ENCODE measurements at places on chromosomes 2 and 18. TPM values are rescaled to one million over a fixed set of nuclear protein-coding genes. Genes with fewer than 3 reads are reported as not detected.

Gene CCDC148
- 9.8 TPM for total RNA-seq

Gene PLEKHA3
- total RNA-seq, result 12.0 TPM

DNA sequence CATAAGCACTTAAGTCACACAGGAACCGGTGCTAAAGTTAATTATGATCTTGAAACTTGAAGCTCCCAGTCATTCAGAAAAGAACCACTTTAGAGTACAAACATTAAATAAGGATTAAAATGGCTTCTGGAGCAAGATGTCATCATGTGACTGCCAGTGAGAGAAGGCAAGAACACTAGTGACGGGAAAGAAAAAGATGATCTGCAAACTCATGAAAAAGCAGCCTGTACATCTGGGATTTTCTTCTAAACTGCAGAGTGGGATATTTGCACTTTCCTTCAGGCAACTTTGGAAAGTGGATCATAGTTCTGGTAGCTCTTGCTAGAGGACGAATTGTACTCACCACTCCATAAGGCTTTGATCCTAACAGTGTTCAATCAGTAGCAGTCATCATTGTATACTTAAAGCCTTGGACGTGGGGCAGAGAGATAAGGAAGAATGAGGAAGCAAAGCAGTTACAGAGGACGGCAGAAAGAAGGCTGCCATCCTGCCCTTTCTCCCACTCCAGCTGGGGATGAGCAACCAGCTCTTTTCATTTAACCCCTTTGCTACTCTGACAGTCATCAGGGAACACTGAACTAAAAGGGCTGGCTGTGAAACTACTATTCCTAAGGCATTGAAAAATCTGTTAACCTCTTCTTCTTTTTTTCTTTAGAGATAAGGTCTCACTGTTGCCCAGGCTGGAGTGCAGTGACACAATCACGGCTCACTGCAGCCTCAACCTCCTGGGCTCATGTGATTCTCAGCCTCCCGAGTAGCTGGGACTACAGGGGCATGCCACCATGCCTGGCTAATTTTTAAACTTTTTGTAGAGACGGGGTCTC lies 18.1 kb downstream of the ABHD3 start:
- no peak for DNase-seq

DNA sequence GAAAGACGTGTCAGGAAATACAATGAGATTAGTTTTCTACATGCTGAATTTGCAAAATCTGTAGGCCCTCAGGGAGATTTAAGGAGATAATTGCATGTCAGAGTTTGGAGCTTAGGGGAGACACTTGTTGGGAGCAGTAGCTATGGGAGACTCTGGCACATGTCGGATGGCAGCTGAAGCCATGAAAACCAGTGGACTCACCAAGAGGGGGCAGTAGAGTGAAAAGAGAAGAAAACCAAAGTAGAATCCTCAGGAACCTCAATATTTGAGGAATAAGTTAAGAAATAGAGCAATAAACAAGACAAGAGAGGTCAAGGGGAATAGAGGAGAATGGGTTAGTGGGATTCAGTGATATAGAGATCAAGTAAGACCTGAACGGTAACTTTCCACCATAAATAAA lies 24.8 kb downstream of the RUFY4 start:
- DNase-seq, result no peak

GRCh38 chr2:239337122-239337876 lies 63.5 kb downstream of the HDAC4 start:
- DNase-seq, result no peak

DNA sequence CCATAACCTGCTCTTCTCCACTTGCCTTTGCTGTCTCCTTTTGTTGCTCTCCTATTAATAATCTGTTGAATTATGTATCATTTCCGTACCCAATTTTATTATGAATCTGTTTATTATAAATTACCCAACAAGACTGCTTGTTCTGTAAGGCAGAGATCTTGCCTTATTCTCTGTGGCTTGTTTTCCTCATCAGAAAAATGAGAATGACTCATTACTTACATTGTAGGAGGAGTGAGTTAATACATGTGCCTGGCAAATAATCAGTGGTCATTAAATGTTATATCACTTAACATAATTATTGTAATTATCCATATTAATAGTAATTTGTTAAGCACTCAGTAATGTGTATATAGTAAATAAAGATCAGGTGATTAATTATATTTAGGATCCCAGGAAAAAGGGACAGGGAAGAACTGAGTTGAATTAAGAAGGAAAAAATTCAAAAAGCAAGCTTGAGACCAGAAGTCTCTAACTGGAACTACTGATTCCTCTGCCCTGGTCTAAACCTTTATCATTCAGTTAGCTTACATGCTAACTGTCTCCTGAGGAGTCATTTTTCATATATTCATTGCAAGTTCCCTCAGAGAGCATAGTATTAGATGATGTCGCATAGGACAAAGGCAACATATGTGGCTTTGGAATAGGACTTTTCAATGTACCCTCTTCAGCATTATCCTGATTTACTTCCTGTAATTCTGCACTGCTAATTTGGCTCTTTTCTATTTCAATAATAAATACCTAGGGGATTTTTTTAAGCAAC lies 335.7 kb downstream of the GALNT13 start:
- no peak for DNase-seq

DNA sequence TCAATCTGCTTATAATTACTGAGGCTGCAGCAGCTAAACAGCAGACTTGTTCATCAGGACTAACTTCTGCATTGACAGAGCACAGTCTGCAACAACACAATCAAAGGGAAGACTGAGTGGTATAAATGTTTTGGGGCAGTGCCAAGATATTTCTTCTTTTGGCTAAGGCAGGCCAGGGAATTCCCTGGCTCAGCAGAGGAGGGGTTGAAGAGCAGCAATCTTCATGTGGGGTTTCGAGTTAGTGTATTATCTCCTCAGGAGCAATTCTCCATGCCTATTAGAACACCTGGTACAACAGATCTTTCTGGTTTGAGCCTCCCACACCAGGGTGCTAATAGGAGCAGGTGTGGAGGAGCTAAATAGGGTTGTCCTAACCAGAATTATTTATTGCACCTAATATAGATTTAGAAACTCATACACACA lies 103.0 kb upstream of the STK17B start:
- no peak for DNase-seq

DNA sequence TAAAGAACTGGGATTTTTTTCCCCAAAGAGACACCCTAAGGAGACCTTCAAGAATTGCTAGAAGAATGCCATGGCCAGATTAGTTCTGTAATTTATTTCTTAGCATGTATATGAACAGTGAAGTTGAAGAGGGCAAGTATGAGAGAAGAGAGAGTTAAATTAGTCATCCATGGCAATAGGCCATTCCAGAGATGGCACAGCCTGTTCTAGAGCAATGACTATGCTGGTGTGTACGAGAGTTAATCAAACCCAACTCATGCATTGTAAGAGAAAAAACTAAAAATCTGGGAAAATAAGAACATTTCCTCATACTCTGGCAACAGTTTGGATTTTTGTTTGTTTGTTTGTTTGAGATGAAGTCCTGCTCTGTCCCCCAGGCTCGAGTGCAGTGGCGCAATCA lies 112.1 kb upstream of the PIK3C3 start:
- no peak for DNase-seq

- no peak for DNase-seq
These were observed 779 bp downstream of the MALL start for GRCh38 chr2:110114831-110115255.

Gene PAIP2B
- 13.0 TPM for total RNA-seq

GRCh38 chr18:5817816-5818215 lies 77.5 kb downstream of the TMEM200C start:
- no peak for DNase-seq

GRCh38 chr2:127143841-127144782 lies 37.2 kb upstream of the BIN1 start:
- no peak for DNase-seq

- no peak for DNase-seq
These were observed 14.3 kb downstream of the GPR35 start for GRCh38 chr2:240639566-240639965.

GRCh38 chr2:120899771-120900170 lies 164.1 kb downstream of the GLI2 start:
- no peak for DNase-seq

Gene MALT1
- 26.9 TPM for total RNA-seq

GRCh38 chr2:8606226-8606625 lies 75.6 kb upstream of the ID2 start:
- no peak for DNase-seq

GRCh38 chr2:168002021-168002553 lies 245.3 kb downstream of the STK39 start:
- DNase-seq, result no peak

DNA sequence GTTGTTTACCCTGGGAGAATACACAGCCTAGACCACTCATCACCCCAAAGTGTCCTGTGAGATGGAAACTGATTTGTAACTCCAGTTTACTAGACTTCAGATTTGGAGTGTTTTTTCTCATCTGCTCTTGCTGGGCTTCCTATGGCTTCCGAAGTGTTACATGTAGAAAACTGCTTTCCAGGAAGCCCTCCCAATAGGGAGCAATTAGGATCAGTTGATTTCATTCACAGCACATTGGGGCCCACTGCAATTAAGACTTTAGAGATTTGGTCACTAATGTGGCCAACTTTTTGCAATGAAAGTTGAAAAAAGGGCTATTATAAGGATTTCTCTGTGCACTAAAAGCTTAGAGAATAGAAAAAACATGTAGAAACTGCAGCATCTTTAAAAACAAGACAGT lies 656.6 kb upstream of the CHAC2 start:
- no peak for DNase-seq

- no peak for DNase-seq
These were observed 45.7 kb downstream of the RALB start for GRCh38 chr2:120298173-120298835.

Gene RMDN2
- total RNA-seq, result 11.5 TPM

- no peak for DNase-seq
These were observed 16.4 kb downstream of the FAP start for GRCh38 chr2:162226836-162227235.

Gene IL1RL2
- total RNA-seq, result 2.3 TPM

DNA sequence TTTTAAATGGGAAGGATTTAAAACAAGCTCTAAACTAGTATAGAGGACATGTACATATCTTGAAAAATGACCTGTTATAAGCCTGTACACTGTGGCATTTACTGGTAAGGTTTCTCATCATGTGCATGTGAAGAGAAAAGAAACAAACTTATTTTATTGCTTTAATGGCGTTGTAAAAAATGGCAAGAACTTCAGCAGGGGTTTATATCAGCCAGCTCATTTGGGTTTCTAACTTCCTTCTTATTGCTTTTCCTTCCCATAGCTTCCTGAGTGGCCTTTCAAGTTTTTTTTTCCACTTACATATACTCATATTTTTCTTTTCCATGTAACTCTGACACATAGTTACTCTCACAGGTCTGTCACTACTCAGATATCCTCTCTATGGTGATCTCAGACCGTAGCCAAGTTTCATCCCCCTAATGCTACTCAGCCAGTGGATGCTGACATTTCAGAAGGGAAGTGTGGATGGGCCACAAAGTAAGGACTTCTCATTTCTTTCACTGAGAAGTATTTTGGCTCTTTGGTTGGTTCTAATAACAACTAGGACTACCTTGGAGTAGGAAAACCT lies 198.2 kb downstream of the PARD3B start:
- DNase-seq, result no peak

GRCh38 chr2:72057308-72057707 lies 90.4 kb downstream of the CYP26B1 start:
- DNase-seq, result no peak

Gene RNF138
- total RNA-seq, result 14.1 TPM

Gene PDE1A
- total RNA-seq, result 7.9 TPM

Gene ACVR1
- 32.8 TPM for total RNA-seq

Gene AAK1
- 54.0 TPM for total RNA-seq

GRCh38 chr18:26574958-26575864 lies 26.9 kb upstream of the KCTD1 start:
- peak; percentile 36 for DNase-seq

GRCh38 chr2:66478731-66479316 lies 43.9 kb downstream of the MEIS1 start:
- no peak for DNase-seq

DNA sequence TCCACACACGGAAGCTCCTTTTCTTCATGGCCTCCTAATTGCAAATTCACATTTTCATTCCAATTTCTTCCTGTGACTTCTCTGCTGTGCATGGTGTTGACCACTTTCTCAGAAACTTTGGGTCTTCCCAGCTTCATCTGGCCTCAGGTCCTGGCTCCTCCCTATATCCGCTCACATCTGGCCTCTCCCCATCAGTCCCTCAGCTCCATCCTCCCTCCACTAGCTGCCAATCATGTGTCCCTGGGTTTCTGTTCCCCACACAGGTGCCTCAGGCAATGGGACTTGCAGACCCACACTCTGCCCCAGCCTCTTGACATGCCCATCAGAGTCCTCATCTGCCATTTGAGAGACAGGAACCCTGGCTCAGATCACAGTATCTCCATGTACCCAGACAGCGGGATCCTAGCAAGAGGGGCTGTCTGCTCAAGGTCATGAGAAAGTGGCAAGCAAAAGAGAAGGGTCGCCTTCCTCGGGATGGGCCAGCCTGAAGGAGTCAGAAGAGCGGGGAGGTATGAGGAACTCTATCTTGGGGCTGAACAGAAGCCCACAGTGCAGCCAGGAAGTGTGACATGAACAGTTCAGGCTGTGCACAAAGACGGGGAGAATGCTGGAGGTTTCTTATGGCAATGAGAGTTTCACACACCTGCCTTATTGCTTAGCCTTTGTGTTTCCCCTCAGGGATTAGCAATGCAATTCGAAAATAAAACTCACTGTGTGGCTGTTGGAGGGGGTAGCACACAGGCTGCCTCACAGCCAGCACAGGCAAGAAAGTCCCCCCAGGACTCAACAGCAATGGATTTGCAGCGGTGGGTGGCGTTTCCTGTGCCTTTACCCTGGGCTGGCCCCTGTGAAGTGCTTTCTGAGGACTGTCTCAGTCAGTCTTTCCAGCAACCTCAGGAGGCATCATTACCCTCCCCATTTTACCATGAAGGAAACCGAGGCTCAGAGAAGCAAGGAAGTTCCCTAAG lies 69.5 kb downstream of the COPS8 start:
- DNase-seq, result no peak

- DNase-seq, result no peak
These were observed 28.0 kb upstream of the ARHGEF4 start for GRCh38 chr2:130808482-130809268.

Gene ERBB4
- total RNA-seq, result 1.6 TPM

GRCh38 chr18:23032030-23032582 lies 99.0 kb downstream of the RBBP8 start:
- no peak for DNase-seq

DNA sequence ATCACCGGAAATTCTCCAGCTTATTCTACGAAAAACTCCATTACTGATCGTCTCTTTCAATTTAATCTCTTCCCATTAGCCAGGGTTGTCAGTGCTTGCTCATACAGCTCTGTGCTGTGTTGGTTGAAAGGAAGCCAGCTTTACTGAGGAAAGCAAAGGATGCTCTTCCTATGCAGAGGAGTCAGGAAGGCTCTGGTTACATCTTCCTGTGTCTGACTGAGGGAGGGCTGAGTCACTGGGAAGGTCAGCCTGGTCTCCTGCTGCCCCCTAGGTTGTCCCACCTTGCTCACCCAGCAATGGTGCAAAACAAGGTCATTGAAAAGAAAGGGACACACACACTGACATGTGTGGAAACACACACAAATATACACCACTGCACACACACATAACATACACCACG lies 975.6 kb downstream of the DCDC2C start:
- DNase-seq, result no peak

GRCh38 chr2:109482361-109482861 lies 131.4 kb downstream of the SEPTIN10 start:
- no peak for DNase-seq

Gene WDFY1
- 45.2 TPM for total RNA-seq
